Activated effector memory CD4-positive, alpha-beta T cell treated with Interleukin-2 at 50 U/mL for 16 hours (primary cell): ENCODE measurements at places on chromosomes 4 and X.

DNA sequence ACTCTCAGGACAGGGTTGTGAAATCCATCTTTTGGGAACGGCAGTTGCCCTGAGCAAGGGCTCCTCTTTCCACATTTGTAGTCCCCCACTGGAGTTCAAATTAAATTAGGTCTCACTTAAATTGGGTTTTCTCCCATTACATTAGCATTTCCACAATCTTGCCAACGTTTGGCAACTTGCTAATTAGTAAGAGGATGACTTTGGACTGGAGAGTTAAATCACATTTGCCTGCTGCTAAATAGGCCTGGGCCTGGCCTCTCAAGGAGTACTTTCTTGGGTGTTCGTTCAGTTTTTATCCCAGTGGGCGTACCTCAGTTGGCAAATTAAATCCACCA is 33.8 kb downstream of the TNIP3 start:
- no peak for DNase-seq

DNA sequence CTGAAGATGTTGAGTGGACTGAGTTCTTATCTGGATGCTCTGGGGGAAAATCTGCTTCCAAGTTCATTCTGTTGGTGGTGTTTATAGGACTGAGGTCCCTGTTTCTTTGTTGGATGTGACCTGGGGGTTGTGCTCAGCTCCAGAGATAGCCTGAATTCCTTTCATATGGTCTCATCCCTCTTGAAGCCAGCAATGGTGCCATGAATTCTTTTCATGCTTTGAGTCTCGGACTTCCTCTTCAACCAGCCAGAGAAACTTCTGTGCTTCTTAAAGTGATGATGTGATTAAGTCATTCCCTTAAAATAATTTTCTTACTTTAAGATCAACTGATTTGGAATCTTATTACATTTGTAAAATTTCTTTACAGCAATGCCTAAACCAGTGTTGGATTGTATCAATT is 233.8 kb upstream of the UGT8 start:
- DNase-seq: no peak

- no peak for DNase-seq
Measured at GRCh38 chr4:1203026-1203616, 30.7 kb upstream of the SPON2 start.

- DNase-seq: no peak
Measured at GRCh38 chr4:101042847-101043246, 304.5 kb downstream of the PPP3CA start.

DNA sequence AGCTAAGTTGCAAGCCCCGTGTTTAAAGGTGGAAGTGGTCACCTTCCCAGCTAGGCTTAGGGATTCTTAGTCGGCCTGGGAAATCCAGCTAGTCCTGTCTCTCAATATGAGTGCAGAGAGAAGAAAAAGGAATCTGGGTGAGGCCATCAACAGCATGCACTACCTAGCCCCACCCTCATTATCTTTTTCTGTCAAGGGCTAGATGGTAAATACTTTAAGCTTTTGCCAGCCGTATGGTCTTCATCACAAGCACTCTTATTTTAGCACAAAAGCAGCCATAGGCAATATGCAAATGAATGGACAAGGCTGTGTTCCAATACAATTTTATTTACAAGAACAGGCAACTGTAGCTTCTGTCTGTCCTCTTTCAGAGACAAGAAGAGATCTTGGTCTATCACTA is 282.9 kb downstream of the ZNF674 start:
- DNase-seq: no peak

DNA sequence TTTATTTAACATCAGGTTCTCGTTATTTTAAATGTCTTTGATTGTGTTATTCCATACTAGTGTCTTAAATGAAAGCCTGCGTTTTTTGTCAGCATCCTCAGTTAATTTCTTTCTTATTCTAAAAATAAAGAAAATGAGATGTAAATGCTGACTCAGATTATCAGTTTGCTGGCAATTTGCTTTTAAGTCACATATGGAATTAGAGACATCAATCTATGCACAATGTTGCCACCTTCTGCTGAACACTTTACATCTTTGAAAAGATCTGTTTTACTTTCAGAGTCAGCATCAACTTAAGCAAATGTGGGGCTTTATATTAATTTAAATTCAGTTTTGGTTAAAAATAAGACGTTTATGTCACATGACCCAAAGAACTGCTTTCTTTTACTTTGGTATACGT is 99.2 kb downstream of the ADGRL3 start:
- no peak for DNase-seq

DNA sequence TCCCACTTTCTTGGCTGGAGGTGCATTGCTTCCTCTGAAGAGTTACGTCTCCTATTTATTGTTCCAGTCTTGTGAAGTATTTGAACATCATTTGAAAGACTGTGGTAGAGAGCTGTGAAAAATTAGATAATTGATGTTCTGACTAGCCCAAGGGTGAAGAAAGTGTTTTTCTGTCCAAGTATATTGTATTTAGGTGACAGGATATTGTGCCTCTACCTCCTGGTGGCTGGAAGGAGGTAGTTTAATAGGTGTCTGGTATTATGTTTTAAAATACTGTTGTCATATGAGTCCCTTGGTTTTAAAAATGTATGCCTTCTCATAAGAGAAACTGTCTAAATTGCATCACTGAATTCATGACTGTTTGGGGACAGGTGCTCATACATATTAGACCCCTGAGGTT is 226.0 kb downstream of the SPRY1 start:
- DNase-seq: no peak

DNA sequence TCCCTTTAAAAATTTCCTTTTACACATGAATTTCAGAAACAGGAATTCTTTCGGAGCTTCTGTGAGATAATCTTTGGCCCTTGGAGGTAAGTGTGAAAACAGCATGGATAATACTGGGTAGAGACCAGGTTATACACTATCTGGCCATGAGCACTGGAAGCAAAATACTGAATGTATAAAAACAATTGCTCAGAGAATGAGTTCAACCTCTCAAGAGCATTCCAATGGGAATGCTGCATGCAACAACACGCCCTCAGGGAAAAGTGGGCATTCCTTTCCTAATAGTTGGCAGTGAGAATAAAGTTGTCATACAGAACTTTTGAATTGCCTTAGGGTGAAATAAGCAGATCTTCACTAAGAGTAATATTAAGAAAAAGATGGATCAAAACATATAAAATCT is 574.8 kb upstream of the DIPK2B start:
- no peak for DNase-seq

- no peak for DNase-seq
Measured at GRCh38 chr4:54780149-54780495, 122.4 kb downstream of the KIT start.

DNA sequence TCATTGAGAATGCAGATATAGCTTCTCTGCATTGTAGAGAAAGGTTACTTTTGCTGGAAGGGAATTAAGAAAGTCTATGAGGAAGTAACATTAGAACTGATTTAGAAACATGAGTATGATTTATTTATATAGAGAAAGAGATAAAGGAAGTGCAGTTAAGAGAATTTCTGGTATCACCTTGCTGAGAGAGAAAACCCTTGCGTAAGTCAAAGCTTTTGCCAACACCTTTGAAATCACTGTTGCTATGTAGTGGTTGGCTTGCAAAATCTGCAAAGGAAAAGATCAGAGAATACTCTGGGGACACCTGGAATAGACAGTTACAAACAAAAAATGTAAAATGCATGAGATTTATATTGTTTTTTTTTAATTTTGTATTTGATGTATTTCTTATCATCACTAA is 137.3 kb upstream of the RXFP1 start:
- DNase-seq: no peak

GRCh38 chr4:114728426-114728825 is 129.8 kb downstream of the UGT8 start:
- no peak for DNase-seq

- no peak for DNase-seq
Measured at GRCh38 chr4:144901141-144901540, 196.9 kb downstream of the ANAPC10 start.

DNA sequence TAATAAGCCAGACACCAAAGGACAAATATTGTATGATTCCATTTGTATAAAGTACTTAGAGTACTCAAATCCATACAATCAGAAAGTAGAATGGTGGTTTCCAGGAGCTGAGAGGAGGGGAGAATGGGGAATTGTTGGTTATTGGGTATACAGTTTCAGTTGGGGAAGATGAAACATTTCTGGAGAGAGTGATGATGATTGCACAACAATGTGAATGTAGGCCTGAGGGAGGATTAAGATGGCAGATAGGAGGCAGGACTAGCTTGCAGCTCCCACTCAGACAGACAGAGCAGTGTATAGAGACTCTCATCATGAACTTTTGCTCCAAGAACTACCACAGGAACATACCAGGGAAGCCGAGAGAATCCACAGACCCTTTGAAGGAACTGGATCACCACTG is 75.7 kb upstream of the PAK3 start:
- DNase-seq: no peak

DNA sequence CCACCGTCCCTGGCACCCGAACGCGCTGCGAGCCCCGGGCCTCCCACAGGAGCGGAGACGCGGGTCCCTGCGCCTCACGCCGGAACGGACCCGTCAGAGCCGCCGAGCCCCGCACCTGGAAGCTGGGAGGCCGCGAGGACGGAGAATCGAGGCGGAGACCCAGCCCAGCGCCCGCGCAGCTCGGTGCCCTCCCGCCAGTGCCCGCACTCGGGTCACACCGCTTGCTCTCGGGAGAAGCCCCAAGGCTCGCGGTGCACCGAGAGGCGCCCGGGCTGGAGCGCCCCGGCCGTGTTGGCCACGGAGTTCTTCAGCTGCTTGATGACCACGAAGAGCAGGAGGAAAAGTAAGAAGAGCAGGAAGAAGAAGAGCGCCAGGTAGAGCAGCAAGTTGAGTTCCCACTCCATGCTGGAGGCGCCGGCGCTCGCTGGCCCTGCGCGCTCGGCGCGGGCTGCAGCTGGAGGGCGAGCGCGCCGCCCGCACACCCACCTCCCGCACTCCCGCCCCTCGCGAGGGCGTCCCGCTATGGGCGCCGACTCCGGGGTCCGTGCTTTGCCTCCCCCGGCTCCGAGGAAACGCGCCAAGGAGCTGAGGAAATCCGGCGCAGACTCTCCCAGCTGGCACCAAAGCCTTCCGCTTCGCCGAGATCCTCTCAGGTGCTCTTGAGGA is at the start of gene SMIM43:
SMIM43 (minus strand) TSS at position 463 of the 666 bp plus-strand sequence; CDS start at position 404, 59 bp downstream.
- DNase-seq: no peak

DNA sequence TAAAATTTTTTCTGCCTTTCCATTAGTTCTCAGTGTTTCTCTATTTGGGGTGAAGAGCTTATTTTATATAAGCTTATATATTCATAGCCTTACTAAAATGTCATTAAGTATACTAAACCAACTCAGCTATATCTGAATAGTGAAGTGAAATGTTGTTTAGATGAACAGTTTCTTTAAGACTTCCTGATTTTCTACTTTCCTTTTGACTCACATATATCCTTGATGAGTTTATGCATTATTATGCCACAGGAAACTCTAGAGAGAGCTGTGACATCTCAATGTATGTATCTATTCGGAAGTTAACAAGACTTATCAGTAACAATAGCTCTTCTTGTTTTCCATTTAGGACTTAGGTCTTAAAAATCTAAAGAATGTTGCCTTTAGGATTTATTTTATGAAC is 1491.8 kb upstream of the IGFBP7 start:
- DNase-seq: no peak
